A549 treated with RU486 at 1 μM for 4 hours (cell line): ENCODE measurements at places on chromosomes 12 and 14. TPM values are rescaled to one million over a fixed set of nuclear protein-coding genes. Genes with fewer than 3 reads are reported as not detected.

The PROX2 gene
- total RNA-seq: not detected in 5 replicates

The ARHGAP9 gene
- total RNA-seq: 0.22 to 0.68 TPM (median 0.35 TPM) in 5 replicates

The RNF212B gene
- not detected in 5 replicates for total RNA-seq

The GPR162 gene
- total RNA-seq: 0.22 to 1.1 TPM (median 0.49 TPM) in 5 replicates

The MGP gene
- total RNA-seq: not detected in 5 replicates

The TMCC3 gene
- total RNA-seq: 0.86 to 1.1 TPM (median 1.1 TPM) in 5 replicates

The FAM186B gene
- 0.08 to 0.27 TPM (median 0.16 TPM) in 5 replicates for total RNA-seq

The KRT85 gene
- 0.12 TPM in 1 of 5 replicates, not detected in the others for total RNA-seq

The RIPK3 gene
- not detected in 5 replicates for total RNA-seq

The SERPINA9 gene
- total RNA-seq: not detected in 5 replicates

The IL25 gene
- total RNA-seq: not detected in 5 replicates

The TRPV4 gene
- 0.08 to 0.17 TPM (median 0.10 TPM) in 5 replicates for total RNA-seq

The LIN7A gene
- 0.37 to 0.70 TPM (median 0.51 TPM) in 5 replicates for total RNA-seq

The RPL10L gene
- total RNA-seq: not detected in 5 replicates

The AKAP5 gene
- total RNA-seq: 0.18 to 0.50 TPM (median 0.37 TPM) in 5 replicates

The HOXC5 gene
- total RNA-seq: 0.43 to 1.1 TPM (median 0.80 TPM) in 5 replicates

The GNPNAT1 gene
- total RNA-seq: 26.1 to 48.2 TPM (median 45.3 TPM) in 5 replicates

The CLEC4E gene
- 0.18 to 0.26 TPM in 2 of 5 replicates, not detected in the others for total RNA-seq

The FITM1 gene
- total RNA-seq: 0.17 to 0.31 TPM in 2 of 5 replicates, not detected in the others

The B4GALNT3 gene
- total RNA-seq: 0.43 to 1.0 TPM (median 0.64 TPM) in 5 replicates

The PPP4R3A gene
- 69.5 to 87.2 TPM (median 77.2 TPM) in 5 replicates for total RNA-seq

The KLHL33 gene
- not detected in 5 replicates for total RNA-seq

The BATF gene
- total RNA-seq: 0.22 TPM in 1 of 5 replicates, not detected in the others

The TPPP2 gene
- not detected in 5 replicates for total RNA-seq

The TOGARAM1 gene
- 5.4 to 8.9 TPM (median 8.2 TPM) in 5 replicates for total RNA-seq

The HOXC9 gene
- total RNA-seq: 11.4 to 14.1 TPM (median 13.1 TPM) in 5 replicates

The C12orf60 gene
- 0.95 to 1.9 TPM (median 1.7 TPM) in 5 replicates for total RNA-seq

The ARMH4 gene
- 0.30 to 0.99 TPM (median 0.55 TPM) in 5 replicates for total RNA-seq

The LUM gene
- 0.14 to 0.25 TPM (median 0.24 TPM) in 5 replicates for total RNA-seq

The SRRM4 gene
- total RNA-seq: not detected in 5 replicates

The SLC4A8 gene
- total RNA-seq: 1.0 to 1.6 TPM (median 1.3 TPM) in 5 replicates

The PLD4 gene
- not detected in 5 replicates for total RNA-seq

The IL31 gene
- not detected in 5 replicates for total RNA-seq

The CLEC4A gene
- total RNA-seq: 0.19 to 0.20 TPM in 2 of 5 replicates, not detected in the others

The PLEKHG7 gene
- 0.10 TPM in 1 of 5 replicates, not detected in the others for total RNA-seq

The PPFIA2 gene
- total RNA-seq: 0.55 TPM in 1 of 5 replicates, not detected in the others

The TAS2R43 gene
- total RNA-seq: not detected in 5 replicates

The KRT6C gene
- not detected in 5 replicates for total RNA-seq

The GPRC5D gene
- not detected in 5 replicates for total RNA-seq

The SLC25A47 gene
- total RNA-seq: not detected in 5 replicates

The CLEC4D gene
- not detected in 5 replicates for total RNA-seq

The CD69 gene
- total RNA-seq: not detected in 5 replicates

The GALNT8 gene
- not detected in 5 replicates for total RNA-seq

The MDP1 gene
- total RNA-seq: 27.3 to 34.4 TPM (median 29.4 TPM) in 5 replicates

The C12orf75 gene
- total RNA-seq: 111 to 135 TPM (median 125 TPM) in 5 replicates

The ARPC3 gene
- total RNA-seq: 427 to 826 TPM (median 445 TPM) in 5 replicates

The ATN1 gene
- total RNA-seq: 46.3 to 79.4 TPM (median 70.1 TPM) in 5 replicates

The MMP19 gene
- 0.13 to 4.5 TPM (median 0.17 TPM) in 5 replicates for total RNA-seq

The SERPINA12 gene
- total RNA-seq: not detected in 5 replicates

The ACOT6 gene
- not detected in 5 replicates for total RNA-seq

The CAPS2 gene
- total RNA-seq: 1.3 to 3.0 TPM (median 1.6 TPM) in 5 replicates

The MYH6 gene
- total RNA-seq: not detected in 5 replicates

The TSPAN19 gene
- 0.18 TPM in 1 of 5 replicates, not detected in the others for total RNA-seq

The SLC6A12 gene
- 0.89 to 1.5 TPM (median 1.3 TPM) in 5 replicates for total RNA-seq

The CKAP4 gene
- 79.8 to 94.3 TPM (median 87.9 TPM) in 5 replicates for total RNA-seq

The ETFBKMT gene
- 0.64 to 1.2 TPM (median 0.87 TPM) in 5 replicates for total RNA-seq

The VSIG10 gene
- 17.5 to 24.1 TPM (median 19.0 TPM) in 5 replicates for total RNA-seq

The NELL2 gene
- 0.46 TPM in 1 of 5 replicates, not detected in the others for total RNA-seq

The PTPRB gene
- 0.69 to 1.1 TPM (median 0.86 TPM) in 5 replicates for total RNA-seq
